ENCODE measurements at places on chromosomes 11 and 22.
A peak's percentile ranks its signal among the peaks of the same experiment; 100 is the strongest.

DNA sequence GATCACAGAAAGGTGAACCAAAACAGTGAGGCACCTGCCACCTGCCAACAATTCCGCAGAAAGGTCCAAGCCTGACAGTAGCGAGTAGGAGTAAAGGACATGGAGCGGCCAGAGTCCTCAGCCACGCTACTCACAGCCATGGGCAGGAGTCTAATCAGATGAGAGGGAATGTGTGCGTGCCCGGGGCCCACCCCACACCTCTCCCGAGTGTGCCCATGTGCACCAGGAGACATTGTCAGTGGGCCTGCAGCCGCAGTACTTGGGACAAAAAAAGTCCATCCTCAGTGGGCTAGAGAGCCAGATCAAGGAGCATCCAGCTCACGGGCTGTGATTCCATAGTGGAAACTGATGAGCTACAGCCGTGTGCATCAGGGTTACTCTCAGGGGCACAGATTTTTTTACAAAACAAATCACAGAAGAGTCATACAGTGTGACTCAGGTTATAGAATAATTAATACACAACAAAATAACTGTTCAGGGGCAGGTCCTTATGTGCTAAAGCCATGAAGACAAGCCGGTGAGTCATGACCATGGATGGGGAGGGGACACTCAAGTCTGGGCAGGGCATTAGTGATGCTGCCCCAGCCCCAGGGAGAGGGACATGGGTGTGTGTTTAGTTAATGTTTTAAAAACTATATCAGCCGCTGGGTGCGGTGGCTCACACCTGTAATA lies 12.0 kb downstream of the SART1 start:
- no peak for DNase-seq

DNA sequence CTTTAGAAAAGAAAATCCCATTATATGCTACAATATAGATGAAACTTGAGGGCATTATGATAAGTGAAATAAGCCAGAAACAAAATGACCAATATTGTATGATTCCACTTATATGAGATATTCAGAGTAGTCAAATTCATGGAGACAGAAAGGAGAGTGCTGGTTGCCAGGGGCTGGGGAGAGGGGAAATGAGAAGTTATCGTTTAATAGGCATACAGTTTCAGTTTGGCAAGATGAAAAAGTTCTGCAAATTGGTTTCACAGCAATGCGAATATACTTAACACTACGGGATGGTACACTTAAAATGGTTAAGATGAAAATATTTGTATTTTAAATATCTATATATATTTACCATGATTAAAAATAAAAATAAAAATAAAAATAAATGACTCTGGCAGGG lies 31.1 kb upstream of the RDX start:
- DNase-seq, result no peak

- DNase-seq, result no peak
Measured at GRCh38 chr11:32012049-32012448, 78.8 kb upstream of the RCN1 start.

DNA sequence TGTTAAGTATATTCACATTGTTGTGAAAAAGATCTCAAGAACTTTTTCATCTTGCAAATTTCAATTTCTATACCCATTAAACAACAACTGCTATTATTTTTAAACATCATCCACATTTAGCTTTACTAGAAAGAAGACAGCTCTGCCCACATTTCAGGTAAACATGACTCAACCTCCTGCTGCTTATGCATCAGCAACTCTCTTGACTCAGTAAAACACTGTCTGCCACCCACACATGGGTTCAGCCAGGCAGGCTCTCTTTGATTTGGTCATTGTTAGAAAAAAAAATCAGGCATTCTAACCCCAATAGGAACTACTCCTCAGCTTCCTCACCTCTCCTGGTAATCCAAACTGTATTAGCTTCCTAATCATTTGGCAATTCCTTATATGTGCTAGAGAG lies 5.1 kb upstream of the ENDOD1 start:
- DNase-seq, result no peak

DNA sequence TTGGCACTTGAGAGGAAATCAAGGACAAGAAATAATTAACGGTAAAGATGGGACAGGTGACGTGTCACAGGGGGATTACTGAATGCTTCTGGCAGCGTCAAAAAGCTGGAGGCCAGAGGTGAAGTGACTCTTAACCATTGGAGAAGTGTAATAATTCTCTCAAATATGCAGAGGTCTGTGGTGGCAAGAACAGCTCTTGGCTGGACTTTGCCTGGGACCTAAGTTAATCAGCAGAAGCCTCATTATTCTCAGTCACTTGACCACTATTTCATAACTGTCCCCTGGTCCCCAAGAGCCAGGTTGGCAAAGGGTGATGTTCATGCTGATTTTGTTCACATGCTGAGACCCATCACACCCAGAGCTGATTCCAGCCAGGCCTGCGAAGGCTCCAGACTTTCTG lies 72.9 kb downstream of the TIMP3 start:
- no peak for DNase-seq

GRCh38 chr11:70755410-70756158 lies 357.3 kb downstream of the CTTN start:
- DNase-seq, result peak; percentile 31

DNA sequence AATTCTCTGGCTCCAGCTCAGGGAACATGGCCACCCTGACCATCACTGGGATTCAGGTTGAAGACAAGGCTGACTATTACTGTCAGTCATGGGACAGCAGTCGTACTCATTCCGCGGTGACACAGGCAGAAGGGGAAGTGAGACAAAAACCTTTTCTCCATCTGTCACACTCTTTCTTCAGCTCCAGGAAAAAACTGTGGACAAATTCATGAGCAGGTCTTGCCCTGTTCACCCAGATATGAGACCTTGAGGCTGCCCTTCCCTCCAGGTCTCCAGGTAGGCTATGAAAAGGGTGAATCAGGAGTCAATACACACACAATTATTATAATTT lies 39.4 kb upstream of the GGTLC2 start:
- no peak for DNase-seq

GRCh38 chr22:30411780-30412179 lies 13.8 kb upstream of the MTFP1 start:
- DNase-seq, result no peak

DNA sequence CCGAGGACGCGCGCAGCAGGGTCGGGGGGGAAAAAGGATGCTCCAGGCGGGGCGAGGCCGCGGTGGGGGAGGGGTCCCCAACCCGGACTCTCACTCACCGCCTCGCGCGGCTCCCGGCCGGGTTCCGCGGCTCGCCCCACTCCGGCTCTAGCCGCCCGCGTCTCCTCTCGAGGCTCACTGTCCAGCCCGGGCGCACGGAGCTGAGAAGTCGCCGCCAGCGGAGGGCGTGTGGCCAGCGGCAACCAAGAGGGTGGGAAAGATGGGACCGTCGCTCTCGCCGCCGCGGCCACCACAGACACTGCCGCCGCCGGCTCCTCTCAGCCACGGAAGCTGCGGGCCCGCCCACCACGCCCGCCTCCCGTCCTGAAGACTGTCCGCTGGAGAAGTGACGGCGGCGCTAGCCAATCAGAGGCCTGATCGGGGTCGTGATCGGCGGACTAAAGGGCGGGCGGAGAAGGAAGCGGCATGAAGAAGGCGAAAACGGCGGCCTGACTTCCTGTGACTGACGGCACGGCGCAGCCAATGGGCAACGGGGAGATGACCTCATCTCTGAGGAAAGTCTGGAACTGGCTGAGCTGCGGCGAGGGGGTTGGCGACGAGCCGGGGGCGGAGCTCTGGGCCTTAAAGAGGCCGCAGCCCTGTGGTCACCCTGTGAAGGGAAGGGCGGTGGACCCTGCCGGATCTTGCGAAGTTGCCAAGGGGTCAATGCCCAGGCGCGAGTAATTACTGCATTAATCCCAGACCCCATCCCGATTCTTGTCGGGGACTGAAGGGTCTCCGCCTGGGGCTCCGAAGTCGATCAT lies at the start of gene MRTFA:
Gene MRTFA, minus strand, starts transcription at position 340 of the 803 bp plus-strand sequence.
- DNase-seq, result peak; percentile 99

- DNase-seq, result no peak
Measured at GRCh38 chr11:108994887-108995286, 330.0 kb downstream of the DDX10 start.

DNA sequence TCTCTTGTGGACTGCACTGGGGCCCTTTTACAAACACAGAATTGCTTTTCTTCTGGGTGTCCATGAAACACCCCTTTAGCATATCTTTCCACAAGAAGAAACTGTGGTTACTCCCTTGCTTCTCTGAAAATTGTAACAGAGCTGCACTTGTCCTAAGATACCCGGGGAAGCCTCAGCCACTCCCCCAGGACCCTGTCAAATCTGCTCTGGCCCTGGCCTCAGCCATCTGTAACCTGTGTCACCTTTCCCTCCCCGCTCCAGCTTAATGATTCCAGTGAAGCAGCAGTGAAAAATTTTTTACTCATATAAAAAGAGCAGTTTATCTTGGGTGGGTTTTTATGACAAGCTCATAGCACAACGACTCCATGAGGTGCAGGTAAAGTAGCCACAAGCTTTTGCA lies 3.4 kb upstream of the DUSP18 start:
- no peak for DNase-seq

DNA sequence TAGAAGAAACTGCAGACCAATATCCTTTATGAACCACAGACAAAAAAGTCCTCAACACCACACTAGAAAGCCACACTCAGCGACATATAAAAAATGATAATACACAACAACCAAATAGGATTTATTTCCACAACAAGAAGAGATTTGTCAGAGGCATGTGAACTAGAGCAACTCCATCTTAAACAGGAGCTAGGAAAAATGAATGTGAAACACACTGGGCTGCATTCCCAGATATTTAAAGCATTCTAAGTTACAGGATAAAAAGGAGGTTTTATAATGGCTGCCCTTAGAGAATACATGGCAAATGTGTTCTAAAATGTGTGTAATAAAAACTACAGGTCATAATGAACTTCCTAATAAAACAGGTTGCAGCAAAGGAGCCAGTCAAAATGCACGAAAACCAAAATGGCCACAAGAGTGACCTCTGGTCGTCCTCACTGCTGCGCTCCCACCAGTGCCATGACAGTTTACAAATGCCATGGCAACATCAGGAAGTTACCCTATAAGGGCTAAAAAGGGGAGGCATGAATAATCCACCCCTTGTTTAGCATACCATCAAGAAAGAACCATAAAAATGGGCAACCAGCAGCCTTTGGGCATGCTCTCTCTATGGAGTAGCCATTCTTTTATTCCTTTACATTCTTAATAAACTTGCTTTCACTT lies 21.8 kb downstream of the XKR3 start:
- DNase-seq, result no peak

- no peak for DNase-seq
Measured at GRCh38 chr11:73838443-73839122, 38.1 kb downstream of the COA4 start.

GRCh38 chr11:125947419-125948277 lies 1.8 kb downstream of the VSIG10L2 start:
- DNase-seq, result no peak

DNA sequence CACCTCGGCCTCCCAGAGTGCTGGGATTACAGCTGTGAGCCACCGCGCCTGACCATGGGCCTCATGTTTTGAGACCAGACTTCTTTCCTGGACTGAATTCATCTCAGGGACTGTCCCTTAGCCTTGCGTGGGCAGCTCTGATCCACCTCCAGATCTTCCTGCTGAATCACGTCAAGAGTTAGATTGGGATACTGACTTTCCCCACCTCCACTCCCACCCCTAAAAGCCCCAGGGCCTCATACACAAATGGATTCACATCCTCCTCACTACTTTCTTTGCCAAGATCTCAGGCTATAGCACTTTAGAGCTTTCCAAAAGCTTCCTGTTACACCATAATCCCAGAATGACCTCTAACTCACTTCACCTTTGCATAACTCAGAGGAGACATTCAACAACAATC lies 12.1 kb downstream of the CCDC87 start:
- DNase-seq, result no peak

DNA sequence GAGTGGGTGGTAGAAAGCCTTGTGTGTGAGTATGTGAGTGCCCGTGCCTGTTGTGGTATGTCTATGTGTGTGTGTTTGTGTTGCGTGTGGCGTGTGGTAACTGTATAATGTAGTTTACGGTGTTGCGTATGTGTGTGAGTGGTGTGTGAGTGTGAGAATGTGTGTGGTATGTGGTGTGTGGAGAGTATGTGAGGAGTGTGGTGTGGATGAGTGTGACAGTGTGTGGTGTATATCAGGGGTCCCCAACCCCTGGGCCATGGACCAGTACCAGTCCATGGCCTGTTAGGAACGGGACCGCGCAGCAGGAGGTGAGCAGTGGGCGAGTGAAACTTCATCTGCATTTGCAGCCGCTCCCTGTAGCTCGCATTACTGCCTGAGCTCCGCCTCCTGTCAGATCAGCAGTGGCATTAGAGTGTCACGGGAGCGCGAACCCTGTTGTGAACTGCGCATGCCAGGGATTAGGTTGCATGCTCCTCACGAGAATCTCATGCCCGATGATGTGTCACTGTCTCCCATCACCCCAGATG lies 5.7 kb downstream of the UPK3A start:
- DNase-seq, result no peak

DNA sequence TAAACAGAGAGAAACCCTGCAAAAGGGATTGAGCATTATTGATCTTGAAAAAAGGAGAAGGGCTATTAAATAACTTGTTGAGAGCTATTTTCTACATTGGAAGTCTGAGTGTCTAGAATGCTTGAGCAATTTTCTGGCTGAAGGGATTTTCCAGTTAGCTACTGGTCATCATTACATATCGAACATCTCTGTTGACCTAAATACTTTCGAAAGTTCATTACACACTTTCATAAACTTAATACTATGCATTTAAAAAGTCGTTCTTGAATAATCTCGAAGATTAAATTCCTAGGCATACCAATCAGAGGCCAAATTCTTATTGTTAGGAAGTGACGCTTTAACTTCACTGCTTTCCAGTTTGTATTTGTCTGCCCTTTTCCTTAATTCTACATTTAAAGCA lies 13.7 kb downstream of the ETS1 start:
- no peak for DNase-seq

GRCh38 chr11:115996125-115996807 lies 492.1 kb upstream of the CADM1 start:
- no peak for DNase-seq

DNA sequence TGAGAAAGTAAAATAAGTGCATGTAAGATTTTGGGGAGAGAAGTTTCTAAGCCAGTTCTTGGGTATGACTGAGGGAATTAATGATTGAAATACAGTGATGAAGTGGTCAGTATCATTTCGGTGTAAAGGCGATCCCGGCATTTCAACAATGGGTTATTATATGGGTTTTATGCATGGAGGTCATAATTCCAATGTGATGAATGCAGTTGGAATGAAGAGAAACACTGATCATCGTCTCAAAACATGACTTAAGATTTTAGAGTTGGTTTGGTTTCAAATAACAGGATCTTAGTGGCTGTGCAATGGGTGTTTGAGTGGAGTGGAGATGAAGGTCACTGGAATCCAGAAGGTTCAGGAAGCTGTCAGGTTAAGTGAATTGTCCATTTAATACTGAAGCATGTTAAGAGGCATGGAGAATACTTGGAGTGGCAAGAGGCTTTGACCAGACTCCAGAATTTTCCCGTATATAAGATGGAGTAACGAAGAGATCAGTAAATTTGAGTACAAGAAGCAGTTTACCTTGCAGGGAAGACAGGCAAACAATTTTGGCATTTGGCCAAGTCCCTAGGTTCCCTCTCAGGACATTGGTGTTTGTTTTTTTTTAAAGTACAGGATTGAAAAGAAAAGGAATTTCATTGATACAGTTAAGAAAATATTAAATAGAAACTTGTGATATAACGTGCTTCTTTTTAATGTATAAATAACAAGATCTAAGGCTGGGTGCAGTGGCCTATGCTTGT lies 96.4 kb upstream of the BIRC3 start:
- no peak for DNase-seq

GRCh38 chr11:113992459-113993110 lies 17.7 kb downstream of the HTR3A start:
- no peak for DNase-seq

GRCh38 chr11:63939397-63939891 lies 642 bp downstream of the NAA40 start:
- DNase-seq, result no peak
